ENCODE measurements at places on chromosomes 13 and 19.
A peak's percentile ranks its signal among the peaks of the same experiment; 100 is the strongest.

- DNase-seq: no peak
These were observed 210.8 kb upstream of the UBL3 start for GRCh38 chr13:30061217-30061616.

- DNase-seq: no peak
These were observed 191.3 kb downstream of the KLF5 start for GRCh38 chr13:73250061-73250460.

DNA sequence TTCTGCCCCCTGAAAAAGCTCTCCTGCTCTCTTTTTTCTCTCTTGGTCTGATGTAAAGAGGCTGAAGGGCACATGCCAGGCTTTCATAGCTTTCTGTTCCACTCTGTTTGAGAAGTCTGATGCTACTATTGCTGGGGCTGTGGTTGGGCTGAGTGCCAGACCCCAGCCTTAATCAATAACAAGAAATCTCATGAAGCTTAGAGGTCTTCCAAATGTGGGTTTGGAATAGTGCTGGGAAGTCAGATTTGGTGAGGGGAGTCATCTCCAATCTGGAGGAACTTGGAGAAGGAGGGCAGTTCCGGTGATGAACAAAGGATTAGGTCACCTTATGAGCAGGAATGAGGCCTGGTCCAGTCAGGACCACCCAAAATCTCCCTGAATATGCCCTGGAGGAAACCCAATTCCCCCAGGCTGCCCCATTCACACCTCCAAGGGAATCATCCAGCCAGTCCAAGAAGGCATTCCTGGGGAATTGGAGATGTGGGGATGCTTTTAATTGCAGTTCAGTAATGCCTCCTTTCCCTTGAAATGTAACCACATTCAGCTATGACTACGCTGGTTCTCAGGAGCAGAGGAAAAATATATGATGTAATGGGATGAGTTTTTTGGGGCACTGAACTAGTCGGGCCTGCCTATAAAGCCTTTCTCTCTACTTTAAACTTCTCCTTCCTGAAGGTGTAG, 102.0 kb downstream of the STARD13 start:
- DNase-seq: peak; percentile 77

DNA sequence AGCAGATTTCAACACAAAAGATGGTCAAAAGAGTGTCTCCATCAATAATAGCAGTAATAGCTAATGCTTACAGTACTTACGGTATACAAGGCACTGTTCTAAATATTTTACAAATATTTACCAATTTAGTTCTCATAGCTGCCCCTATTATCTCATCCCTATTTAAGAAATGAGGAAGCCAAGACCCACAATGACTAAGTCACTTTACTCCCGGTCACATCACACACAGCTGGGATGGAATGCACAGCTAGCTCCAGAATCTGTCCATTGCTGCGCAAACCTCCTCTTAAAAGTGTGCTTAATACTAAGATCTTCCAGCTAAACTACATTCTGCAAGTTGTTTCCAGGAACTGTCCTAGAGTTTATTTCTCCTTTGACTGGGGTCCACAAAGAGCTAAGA, 63.4 kb downstream of the RAP2A start:
- DNase-seq: no peak

DNA sequence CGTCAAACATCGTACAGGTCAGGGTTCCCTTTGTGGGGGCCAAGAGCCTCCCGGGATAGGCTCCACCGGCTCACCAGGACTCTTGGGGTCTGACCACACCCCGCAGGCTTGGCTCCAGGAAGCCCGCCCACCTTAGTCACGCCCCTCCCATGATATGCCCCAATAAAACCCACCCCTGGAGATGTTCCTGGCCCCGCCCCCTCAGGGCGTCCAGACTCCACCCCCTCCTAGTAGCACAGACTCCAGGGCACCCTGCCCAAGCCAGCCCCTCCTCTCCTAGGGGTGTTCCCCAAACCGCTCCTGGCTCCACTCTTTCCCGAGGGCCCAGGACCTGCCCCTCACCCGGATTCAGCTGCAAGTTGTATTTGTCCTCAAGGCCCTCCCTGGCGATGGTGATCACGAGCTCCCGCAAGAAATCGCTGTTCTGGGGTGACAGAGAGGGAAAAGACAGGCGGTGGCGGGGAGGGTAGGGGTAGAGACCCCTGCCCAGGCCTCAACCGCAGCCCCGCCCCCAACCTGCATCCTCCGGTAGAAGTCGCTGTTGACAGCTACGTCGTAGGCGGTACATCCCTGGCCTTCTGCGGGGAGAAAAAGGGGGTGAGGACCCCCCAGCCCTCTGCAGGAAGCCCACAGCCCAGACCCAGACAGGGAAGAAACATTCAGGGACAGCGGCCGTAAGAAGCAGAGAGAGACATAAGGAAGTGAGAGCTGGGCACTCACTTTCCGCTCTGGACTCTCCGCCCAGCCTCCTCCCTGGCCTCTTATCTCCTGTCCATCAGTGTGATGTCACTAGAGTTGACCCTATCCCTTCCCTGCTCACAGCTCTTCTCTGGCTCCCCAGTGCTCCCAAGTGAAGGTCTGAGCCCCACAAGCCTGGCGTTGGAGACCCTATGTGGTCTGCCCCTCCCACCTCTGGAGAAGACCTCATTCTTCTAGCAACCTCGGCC, 3.9 kb downstream of the PIH1D1 start:
- no peak for DNase-seq

DNA sequence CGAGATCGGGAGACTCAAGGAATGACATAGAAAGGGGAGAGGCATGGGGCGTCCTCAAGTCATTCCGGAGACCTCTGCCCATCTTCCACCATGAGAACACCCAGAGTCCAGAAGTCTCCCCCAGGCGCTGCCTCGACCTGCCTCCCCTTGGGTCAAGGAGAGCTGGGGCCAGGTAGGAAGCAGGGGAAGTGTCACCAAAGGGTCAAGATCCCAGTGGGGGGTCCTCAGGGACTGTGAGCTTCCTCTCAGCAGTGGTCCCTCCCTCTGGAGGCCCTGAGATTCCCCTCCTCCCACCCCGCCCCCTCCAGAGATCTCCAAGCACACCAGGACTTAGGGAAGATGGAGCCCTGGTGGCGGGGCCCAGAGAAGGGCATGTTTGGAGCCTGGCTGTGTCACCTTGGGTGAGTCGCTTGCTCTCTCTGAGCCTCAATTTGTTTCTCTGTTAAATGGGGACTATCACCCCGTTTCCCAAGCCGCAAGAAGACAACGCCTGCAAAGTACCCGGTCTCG, 919 bp downstream of the DACT3 start:
- peak; percentile 41 for DNase-seq

DNA sequence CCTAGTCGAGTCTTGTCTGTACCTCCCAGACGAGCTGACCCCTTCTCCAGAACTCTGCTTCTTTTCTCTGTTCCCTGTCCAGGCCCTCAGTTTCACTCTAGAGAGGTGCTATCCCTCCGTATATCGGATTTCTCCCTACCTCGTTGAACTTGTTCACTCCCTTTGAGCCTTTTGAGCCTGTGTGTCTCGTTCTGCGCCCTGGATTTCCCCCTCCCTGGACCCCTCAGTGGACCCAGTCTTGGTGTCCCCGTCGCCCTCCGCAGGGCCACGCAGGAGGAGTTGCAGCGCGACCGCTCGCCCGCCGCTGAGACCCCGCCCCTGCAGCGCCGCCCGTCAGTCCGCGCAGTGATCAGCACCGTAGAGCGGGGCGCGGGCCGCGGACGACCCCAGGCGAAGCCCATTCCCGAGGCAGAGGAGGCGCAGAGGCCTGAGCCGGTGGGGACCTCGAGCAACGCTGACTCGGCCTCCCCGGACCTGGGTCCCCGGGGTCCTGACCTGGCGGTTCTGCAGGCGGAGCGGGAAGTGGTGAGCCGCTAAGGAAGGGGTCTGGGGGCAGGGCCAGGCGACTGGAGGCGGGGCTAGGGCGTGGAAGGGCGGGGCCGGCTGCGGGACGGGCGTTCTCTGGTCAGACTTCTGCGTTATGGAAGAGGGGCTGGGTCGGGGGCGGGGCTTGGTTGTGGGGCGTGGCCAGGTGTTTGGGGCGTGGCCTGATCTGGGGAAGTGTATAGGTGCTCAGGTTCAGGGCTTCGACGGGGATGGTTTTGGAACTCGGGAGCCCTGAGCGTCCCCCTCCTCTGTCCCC, 5.5 kb downstream of the EPS8L1 start:
- peak; percentile 63 for DNase-seq

- DNase-seq: peak; percentile 68
These were observed 36.7 kb upstream of the CD177 start for GRCh38 chr19:43316591-43317319.

DNA sequence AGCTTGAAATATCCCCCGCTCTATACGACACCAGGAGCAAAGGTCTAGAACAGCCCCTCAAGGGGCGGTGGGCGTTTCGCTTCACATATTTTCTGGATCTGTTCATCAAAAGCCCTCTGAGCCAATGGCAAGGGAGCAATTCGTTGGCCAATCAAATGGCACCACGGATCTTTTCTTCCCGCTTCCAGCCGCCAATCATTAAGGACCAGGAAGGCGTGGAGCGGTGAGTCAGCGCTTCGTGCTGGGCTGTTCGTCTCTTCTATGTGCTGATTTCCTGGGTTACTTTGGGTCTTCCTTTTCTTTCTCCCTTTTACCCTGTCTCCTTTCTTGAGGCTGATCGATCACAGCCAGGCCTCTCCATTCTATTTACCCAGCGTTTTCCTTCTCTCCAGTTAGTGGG, at the start of gene NLRP4:
NLRP4 (plus strand) TSS at position 201 of the 400 bp plus-strand sequence. CDS start 15,541 bp downstream, outside the sequence.
- no peak for DNase-seq

- peak; percentile 28 for DNase-seq
These were observed 8.7 kb downstream of the CD177 start for GRCh38 chr19:43362179-43362578.

DNA sequence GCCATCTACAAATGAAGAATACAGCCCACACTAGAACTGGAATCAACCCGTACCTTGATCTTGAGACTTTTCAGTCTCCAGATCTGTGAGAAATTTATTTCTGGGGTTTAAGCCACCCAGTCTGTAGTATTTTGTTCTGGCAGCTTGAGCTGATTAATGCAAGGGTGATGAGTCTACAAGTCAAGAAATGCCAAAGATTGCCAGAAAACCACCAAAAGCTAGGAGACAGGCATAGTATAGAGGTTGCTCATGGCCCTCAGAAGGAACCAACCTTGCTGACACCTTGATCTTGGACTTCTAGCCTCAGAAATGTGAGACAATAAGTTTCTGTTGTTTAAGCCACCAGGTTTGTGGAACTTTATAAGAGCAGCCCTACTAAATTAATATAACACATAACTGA, 428.2 kb upstream of the KLF12 start:
- DNase-seq: peak; percentile 36

GRCh38 chr19:6113616-6114188, 3.4 kb upstream of the RFX2 start:
- DNase-seq: no peak

DNA sequence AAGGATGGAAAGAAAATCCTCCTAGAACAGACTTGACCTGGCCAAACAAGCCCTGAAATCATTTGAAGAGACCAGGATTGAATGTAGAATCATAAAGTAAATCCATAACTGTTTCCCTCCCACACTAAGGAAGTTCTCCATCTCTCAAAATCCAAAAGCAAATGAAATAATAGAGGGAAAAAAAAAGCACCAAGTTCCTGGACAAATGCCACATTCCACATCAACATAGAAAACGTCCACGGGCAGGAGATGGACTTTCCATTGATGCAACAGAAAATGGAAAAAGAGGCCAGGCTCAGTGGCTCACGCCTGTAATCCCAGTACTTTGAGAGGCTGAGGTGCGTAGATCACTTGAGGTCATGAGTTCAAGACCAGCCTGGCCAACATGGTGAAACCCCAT, 56.2 kb downstream of the INSR start:
- DNase-seq: no peak

DNA sequence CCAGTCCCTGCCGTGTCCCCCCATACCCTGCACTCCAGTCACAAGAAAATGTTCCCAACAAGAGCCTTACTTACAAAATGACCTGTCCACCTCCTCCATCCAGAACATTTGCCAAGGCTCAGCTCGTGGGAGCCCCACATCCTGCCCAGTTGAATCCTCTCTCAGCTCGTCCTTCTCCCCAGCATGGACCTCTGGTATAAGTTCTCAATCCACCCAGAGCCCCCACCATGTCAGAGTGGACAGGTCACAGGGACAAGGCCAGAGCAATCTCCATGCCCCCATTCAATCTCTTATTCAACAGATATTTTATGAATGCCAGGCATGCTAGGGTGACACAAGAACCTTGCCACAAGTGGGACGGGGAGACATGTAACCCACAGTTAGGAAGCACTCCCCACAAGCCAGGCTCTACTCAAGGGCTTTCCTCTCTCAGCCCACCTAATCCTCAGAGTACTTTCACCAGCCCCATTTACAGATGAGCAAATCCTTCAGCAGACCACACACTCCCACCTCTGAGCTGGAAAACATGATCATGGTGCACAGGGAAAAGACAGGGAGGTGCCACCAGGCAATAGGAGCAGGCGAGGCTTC, 15.1 kb downstream of the DEDD2 start:
- no peak for DNase-seq

- peak; percentile 39 for DNase-seq
These were observed 25.9 kb downstream of the GRIN2D start for GRCh38 chr19:48419158-48419920.

- DNase-seq: no peak
These were observed 822 bp upstream of the ZBTB7A start for GRCh38 chr19:4067396-4068046.

GRCh38 chr13:33678906-33679657, 138.9 kb upstream of the RFC3 start:
- DNase-seq: peak; percentile 94

GRCh38 chr13:49679246-49679645, 12.0 kb downstream of the EBPL start:
- peak; percentile 44 for DNase-seq

GRCh38 chr19:6103217-6103644, 7.1 kb downstream of the RFX2 start:
- peak; percentile 97 for DNase-seq

GRCh38 chr19:10339977-10340376, 553 bp upstream of the ICAM3 start:
- DNase-seq: no peak

DNA sequence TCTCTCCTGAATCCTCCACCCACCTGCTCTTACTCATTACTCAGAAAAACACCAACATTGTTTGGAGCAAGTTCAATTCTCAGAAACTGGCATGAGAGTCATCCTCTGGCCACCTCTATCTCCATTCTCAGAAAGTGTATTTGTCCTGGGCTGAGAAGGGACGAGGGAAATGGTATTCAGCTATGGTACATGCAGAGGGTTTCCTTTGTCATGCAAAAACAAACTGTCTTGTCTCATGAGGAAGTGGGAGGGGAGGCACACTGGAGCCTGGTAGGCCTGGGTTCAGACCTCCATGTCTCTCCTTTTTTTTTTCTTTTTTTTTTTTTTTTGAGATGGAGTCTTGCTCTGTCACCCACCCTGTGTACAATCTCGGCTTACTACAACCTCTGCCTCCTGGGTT, 31.9 kb upstream of the LILRA2 start:
- DNase-seq: no peak
